Ovary (tissue), 10 donors: ENCODE measurements at places on chromosomes 6 and 20. TPM values are rescaled to one million over a fixed set of nuclear protein-coding genes. Genes with fewer than 3 reads are reported as not detected.
A peak's percentile ranks its signal among the peaks of the same experiment; 100 is the strongest.

- no peaks in the 10 kb centered on the region for H3K4me1 ChIP-seq
- H3K27me3 ChIP-seq = no peaks in the 10 kb centered on the region
- no peak overlapping the region for H3K4me3 ChIP-seq
- no peak overlapping the region for H3K27ac ChIP-seq
- no peak for DNase-seq
These were observed 117.0 kb upstream of the ASCC3 start for GRCh38 chr6:100998111-100998510.

- H3K27ac ChIP-seq = peak overlapping the region; percentile 89
- no peak overlapping the region for H3K4me3 ChIP-seq
- no peaks in the 10 kb centered on the region for H3K36me3 ChIP-seq
These were observed 26.8 kb downstream of the MANBAL start for GRCh38 chr20:37316116-37316774.

DNA sequence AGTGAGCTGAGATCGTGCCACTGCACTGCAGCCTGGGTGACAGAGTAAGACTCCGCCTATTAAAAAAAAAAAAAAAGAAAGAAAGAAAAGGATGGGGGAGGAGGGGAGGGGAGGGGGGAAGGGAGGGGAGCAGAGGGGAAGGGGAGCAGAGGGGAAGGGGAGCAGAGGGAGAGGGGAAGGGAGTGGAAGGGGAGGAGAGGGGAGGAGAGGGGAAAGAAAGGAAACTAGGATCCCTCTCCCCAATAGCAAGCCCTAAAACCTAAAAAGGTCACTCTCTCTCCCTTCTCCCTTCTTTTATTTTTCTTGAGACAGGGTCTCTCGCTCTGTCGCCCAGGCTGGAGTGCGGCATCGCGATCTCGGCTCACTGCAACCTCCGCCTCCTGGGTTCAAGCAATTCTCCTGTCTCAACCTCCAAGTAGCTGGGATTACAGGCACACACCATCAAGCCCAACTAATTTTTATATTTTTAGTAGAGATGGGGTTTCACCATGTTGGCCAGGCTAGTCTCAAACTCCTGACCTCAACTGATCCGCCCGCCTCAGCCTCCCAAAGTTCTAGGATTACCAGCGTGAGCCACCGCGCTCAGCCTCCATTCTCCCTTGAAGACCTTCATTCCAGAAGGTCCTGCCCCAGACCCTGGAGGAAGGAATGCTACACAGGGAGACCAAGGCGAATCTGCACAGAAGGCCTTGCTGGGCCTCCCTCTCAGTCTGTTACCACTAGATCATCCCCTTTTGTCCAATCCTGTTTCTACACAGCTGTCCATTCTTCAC lies 45.8 kb upstream of the PIM1 start:
- no peak for DNase-seq
- H3K4me1 ChIP-seq = peaks cover 10% of the 10 kb centered on the region
- no peak overlapping the region for H3K27ac ChIP-seq
- no peaks in the 10 kb centered on the region for H3K27me3 ChIP-seq
- no peak overlapping the region for H3K4me3 ChIP-seq

GRCh38 chr6:114987281-114987680 lies 644.5 kb upstream of the HS3ST5 start:
- H3K27me3 ChIP-seq = no peaks in the 10 kb centered on the region
- no peaks in the 10 kb centered on the region for H3K36me3 ChIP-seq
- H3K4me3 ChIP-seq = no peak overlapping the region
- no peaks in the 10 kb centered on the region for H3K4me1 ChIP-seq

GRCh38 chr20:19807191-19807945 lies 49.3 kb downstream of the RIN2 start:
- DNase-seq = no peak
- no peaks in the 10 kb centered on the region for H3K36me3 ChIP-seq
- H3K4me3 ChIP-seq = no peak overlapping the region

DNA sequence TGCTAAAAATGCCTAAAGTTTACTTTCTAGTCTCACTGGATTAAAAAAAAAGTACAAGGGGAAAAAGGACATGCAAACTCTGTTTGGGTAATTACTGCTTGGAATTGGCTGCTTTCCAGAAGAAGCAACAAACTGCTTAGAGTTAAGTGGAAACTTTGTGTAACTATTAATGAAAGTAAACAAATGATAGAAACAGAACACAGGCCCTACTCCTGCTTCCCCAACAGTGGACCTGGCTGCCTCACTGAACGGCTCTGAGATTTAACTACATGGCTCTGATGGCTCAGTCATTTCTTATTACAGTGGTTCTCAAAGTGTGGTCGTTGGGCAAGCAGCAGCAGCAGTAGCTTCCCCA lies 108.5 kb downstream of the MAN1A1 start:
- no peak overlapping the region for H3K4me3 ChIP-seq
- peaks cover 2% of the 10 kb centered on the region for H3K4me1 ChIP-seq
- peak; percentile 44 for DNase-seq
- H3K27ac ChIP-seq = no peak overlapping the region
- no peaks in the 10 kb centered on the region for H3K36me3 ChIP-seq
- no peaks in the 10 kb centered on the region for H3K27me3 ChIP-seq

- peaks cover 4% of the 10 kb centered on the region for H3K4me1 ChIP-seq
- H3K4me3 ChIP-seq = no peak overlapping the region
These were observed 72.3 kb downstream of the JARID2 start for GRCh38 chr6:15317934-15318902.

DNA sequence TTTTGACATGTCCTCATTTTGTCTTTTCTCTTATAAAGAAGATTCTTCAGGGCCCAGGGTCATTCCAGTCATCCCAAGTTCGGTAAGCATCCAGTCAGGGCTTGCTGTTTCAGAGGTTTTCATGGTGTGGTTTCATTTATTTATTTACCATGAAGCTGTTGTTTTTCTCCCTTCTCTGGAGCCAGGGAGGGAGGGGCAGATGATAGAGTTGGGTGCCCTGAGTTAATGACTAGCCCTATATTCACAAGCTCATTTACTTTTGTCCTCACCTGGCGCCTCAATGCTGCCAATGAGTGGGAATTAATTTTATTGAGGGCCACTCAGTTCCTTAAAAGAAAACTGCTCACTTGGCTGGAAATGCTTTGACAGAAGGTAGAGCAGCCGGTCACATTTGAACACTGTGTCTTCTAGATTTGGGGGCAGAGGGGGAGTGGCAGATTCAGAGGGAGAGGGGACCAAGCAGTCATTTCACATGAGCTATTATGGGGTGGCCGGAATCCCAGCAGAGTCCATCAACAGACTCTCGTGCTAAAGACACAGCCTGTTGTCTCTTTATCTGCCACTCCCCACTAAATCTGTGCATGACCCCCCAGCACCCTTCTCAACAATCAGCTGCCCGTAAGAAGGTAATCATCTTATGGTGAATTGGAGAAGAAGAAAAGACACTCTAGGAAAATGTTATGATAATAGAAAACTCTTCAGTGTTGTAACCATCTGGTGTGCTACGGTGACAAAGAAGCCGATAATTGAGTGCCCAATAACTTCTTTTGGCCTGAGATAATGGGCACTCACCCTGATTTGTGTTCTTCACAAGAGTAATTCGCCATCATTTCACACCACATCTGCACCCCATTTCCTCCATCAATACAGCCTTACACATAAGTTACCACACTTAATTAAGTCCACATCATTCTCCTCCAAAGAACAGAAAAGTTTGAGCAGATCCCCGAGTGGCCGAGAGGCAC lies 573.5 kb upstream of the JAG1 start:
- H3K27ac ChIP-seq = no peak overlapping the region

- H3K4me3 ChIP-seq = no peak overlapping the region
- DNase-seq = peak; percentile 14
- H3K36me3 ChIP-seq = no peaks in the 10 kb centered on the region
- H3K27ac ChIP-seq = no peak overlapping the region
- H3K27me3 ChIP-seq = no peaks in the 10 kb centered on the region
These were observed 16.1 kb downstream of the SRSF3 start for GRCh38 chr6:36610041-36610955.

GRCh38 chr6:168518348-168518745 lies 77.4 kb downstream of the SMOC2 start:
- no peak overlapping the region for H3K27ac ChIP-seq
- no peak for DNase-seq
- peaks cover 14% of the 10 kb centered on the region for H3K4me1 ChIP-seq
- H3K27me3 ChIP-seq = no peaks in the 10 kb centered on the region

GRCh38 chr6:112225691-112226090 lies 28.7 kb downstream of the LAMA4 start:
- H3K4me1 ChIP-seq = peaks cover 12% of the 10 kb centered on the region
- H3K36me3 ChIP-seq = no peaks in the 10 kb centered on the region
- no peaks in the 10 kb centered on the region for H3K27me3 ChIP-seq
- no peak for DNase-seq

DNA sequence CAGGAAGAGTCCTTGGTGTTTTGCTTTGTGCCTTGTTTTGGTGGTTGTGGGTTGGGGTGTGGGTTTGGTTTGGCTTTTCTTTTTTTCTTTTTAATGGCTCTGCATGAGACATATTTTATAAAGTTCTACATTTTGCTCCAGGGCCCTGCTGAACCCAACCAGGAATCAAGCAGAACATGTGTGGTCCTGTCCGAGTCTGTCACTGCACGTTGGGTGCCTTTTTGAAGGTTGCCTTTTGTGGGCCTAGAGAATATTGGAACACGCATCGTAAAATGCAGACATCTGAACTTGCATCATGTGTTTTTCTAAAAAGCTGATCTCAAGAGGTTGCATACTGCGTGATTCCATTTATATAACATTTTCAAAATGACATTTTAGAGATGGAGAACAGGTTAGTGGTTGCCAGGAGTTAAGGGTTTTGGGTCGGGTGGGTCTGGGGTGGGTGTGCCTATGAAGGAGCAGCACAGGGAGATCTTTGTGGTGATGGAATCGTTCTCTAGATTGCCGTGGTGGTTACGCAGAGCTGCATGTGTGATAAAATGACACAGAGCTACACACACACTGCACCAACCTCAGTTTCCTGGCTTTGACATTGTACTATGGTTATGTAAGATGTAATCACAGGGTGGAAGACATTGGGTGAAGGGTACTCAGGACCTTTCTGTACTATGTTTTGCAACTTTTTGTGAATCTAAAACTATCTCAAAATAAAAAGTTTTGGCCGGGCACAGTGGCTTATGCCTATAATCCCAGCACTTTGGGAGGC lies 80.2 kb downstream of the EYA2 start:
- H3K27ac ChIP-seq = no peak overlapping the region
- DNase-seq = no peak
- no peaks in the 10 kb centered on the region for H3K4me1 ChIP-seq
- no peak overlapping the region for H3K4me3 ChIP-seq

UNC93A gene
- total RNA-seq = not detected

SEMG1 gene
- total RNA-seq = not detected

TCP11 gene
- 0.46 TPM for total RNA-seq
